Stimulated activated CD8-positive, alpha-beta memory T cell treated with anti-CD3 and anti-CD28 coated beads, Interleukin-7, amount 100 ng/mL, for 48 hours (primary cell): ENCODE measurements at places on chromosomes 13 and 19.

DNA sequence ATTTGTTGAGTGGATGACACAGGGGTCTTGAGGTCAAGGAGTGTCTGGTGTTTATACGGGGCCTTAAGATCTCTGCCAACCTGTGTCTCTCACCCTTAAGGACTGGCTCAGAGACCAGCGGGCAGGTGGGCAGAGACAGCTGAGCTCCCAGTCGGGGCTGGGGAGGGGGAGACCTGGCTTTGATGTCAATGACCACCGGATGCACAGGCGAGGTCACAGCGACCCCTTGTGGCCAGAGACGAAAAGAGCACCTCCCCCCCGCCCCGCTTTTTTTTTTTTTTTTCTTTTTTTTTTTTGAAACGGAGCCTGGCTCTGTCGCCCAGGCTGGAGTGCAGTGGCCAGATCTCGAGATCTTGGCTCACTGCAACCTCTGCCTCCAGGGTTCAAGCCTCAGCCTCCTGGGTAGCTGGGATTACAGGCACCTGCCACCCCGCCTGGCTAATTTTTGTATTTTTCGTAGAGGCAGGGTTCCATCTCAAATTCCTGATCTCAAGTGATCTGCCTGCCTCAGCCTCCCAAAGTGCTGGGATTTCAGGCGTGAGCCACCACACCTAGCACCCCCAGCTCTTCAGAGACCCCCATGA lies 12.1 kb upstream of the KLK14 start:
- no peak for DNase-seq

DNA sequence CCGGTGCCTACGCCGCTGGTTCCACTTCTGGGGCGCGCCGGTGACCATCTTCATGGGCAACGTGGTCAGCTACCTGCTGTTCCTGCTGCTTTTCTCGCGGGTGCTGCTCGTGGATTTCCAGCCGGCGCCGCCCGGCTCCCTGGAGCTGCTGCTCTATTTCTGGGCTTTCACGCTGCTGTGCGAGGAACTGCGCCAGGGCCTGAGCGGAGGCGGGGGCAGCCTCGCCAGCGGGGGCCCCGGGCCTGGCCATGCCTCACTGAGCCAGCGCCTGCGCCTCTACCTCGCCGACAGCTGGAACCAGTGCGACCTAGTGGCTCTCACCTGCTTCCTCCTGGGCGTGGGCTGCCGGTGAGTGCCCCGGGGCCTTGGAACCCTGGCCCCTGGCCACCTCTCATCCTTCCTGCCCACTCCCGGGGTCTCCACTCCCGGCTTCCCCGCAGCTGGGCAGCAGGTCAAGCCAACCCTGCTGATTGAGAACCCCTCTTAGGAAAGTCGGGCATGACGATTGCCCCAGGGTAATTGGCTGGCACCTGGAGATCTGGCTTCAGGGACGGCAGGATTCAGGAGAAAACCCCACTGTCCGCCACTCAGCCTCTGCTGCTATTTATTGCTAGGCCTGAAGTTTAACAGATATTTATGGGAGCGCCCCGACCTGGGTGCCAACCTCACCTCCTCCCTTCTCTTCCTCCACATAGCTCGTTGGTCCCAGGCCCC lies 39.1 kb downstream of the TRPM4 start:
- no peak for DNase-seq

DNA sequence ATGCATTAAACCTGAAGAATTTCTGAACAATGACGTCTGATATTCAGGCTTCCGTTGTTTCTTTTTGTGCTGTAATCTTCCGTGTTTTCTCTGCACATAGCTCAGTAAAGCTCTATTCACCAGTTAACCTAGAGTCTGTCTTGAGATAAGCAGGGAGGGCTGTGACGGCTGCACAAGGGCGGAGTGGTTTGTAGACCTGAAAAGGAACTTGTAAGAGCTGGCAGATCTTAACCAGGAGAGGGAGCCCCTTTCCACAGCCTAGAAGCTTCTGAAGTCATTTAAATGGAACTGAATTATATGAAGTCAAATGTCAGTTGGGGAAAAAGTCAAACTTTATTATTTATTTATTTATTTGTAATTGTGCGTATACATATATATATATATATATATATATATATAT lies 27.5 kb downstream of the DPRX start:
- no peak for DNase-seq

- no peak for DNase-seq
These were observed at the start of gene PLVAP for GRCh38 chr19:17376935-17377600. Gene PLVAP (minus strand): TSS chr19:17377342. CDS start chr19:17377288, 54 bp downstream.

DNA sequence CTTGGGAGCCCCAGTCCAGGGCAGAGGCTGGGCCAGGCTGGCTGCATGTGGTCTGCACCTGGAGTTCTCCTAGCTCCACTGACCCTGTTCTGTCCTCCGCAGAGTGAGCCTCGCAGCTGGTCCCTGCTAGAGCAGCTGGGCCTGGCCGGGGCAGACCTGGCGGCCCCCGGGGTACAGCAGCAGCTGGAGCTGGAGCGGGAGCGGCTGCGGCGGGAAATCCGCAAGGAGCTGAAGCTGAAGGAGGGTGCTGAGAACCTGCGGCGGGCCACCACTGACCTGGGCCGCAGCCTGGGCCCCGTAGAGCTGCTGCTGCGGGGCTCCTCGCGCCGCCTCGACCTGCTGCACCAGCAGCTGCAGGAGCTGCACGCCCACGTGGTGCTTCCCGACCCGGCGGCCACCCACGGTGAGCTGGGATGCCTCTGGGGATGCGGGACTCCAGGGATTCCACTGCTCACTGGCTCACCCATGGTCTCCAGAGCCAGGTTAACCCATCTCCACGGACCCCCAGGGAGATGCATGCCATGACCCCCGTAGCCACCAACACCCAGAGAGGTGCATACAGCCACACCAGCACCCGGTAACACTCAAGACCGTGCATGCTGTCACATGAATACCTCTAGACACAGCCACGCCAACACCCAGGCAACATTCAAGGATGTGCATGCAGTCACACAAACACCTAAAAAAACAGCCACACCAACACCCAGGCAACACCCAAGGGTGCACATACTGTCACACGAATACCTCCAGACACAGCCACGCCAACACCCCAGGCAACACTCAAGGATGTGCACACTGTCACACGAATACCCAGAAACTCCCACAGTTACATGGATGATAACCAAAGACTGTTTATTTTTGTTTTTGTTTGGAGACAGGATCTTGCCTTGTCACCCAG lies 8.2 kb downstream of the PKN1 start:
- DNase-seq = no peak

DNA sequence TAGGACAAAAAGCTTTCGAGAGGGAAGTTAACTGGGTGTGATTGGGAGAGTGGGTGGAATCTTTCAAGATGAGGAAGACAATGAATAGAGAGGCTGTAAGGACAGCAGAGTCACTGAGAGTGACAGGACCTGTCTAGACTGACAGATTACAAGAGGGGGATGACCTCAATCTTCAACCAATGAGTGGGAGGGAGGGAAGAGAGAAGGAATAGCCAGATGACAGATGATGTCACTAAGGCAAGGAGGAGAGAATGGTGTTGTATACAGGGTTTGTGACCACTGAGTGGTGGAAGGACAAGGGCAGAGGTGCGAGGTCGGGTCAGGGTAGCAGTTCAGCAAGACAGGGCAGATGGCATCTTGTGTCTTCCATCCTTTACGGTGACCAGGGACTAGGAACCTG lies 5.8 kb upstream of the ILF3 start:
- no peak for DNase-seq

GRCh38 chr13:24664726-24665409 lies 15.3 kb upstream of the ATP12A start:
- no peak for DNase-seq

DNA sequence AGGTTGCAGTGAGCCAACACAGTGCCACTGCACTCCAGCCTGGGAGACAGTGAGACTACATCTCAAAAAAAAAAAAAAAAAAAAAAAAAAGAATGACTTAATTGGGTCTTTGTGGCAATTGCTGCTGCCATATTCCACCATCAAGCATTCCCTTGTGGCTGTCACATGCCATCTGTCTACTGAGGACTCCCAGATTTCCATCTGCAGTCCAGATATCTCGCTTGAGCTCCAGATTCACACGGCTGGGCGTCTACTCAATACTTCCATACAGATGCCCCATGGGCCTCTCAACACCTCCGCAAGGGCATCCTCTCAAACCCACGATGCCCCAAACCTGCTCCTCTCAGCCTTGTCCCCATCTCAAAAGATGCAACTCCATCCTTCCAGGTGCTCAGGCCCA lies 12.9 kb downstream of the TMEM143 start:
- no peak for DNase-seq

DNA sequence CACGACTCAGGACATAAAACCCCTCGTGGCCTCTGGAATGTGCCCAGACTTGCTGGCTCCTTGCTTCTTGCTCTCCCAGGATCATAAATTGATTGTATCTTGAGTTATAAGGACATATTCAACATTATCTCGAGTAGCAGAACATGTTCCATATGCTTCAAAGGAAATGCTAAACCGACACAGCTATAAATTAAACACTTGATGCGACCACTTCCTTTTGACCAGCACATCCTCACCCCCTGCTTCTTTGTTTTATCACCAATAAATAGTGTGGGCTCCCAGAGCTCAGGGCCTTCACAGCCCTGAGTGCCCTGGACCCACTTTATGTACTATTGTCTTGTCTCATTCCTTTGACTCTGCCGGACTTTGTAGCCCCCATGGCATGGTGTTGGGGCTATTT lies 157.0 kb upstream of the PABPC3 start:
- no peak for DNase-seq

DNA sequence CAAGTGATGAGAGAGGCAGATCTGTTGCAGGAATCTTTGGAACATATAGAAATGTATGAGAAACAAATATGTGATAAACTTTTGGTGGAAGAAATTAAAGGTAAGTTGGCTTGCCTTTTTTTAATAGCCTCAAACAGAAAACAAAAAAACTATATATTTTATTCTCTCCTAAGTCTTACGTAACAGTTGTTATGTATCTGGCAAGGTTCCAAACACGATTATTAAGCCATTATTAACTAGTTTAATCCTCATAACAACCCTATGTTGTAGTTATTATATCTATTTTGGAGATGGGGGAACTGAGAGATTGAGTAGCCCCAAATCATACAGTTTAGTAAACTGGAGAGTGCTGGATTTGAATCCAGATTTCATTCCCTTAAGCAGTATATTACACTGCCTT lies 14.7 kb downstream of the NAA16 start:
- no peak for DNase-seq

- DNase-seq = no peak
These were observed 7.5 kb upstream of the RGL3 start for GRCh38 chr19:11426656-11427055.

- no peak for DNase-seq
These were observed 6.1 kb downstream of the FLT3 start for GRCh38 chr13:28094306-28094705.

- DNase-seq = no peak
These were observed 18.4 kb downstream of the GNA11 start for GRCh38 chr19:3112375-3113099.

GRCh38 chr19:50827476-50827875 lies 3.9 kb upstream of the KLK1 start:
- DNase-seq = no peak

- DNase-seq = no peak
These were observed 6.2 kb upstream of the SDHAF1 start for GRCh38 chr19:35988824-35989223.

DNA sequence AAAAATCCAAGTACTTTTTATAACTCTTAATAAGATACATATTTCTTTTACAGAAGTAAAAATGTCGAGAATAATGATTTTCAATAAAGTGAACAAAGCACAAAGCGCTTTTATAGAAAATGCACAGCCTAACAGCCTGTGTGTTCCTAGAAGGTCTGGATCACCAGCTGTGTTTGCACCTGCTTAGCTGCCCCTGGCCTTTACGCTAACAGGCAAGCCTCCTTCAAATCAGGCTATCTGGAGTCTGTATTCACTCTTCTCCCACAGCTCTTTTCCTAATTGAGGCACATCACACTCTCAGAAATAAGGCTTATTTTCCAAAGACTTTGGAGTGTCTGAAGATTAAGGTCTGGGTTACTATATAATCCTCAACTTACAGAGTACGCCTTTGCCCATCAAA lies 183.1 kb downstream of the LHFPL6 start:
- no peak for DNase-seq

- DNase-seq = no peak
These were observed 40.5 kb upstream of the VSTM2B start for GRCh38 chr19:29485293-29485692.

- DNase-seq = no peak
These were observed 9.7 kb downstream of the BCKDHA start for GRCh38 chr19:41407271-41407670.

GRCh38 chr13:53863520-53863919 lies 834.9 kb downstream of the OLFM4 start:
- DNase-seq = no peak

- DNase-seq = no peak
These were observed 17.8 kb upstream of the ENOX1 start for GRCh38 chr13:43804461-43805070.

GRCh38 chr13:55705971-55706370 lies 1434.7 kb upstream of the PRR20A start:
- DNase-seq = no peak

- no peak for DNase-seq
These were observed 186.6 kb upstream of the SLITRK6 start for GRCh38 chr13:85985797-85986196.

- no peak for DNase-seq
These were observed 32.7 kb downstream of the TIMM13 start for GRCh38 chr19:2394442-2395292.

GRCh38 chr13:38255600-38255999 lies 94.1 kb upstream of the UFM1 start:
- no peak for DNase-seq

DNA sequence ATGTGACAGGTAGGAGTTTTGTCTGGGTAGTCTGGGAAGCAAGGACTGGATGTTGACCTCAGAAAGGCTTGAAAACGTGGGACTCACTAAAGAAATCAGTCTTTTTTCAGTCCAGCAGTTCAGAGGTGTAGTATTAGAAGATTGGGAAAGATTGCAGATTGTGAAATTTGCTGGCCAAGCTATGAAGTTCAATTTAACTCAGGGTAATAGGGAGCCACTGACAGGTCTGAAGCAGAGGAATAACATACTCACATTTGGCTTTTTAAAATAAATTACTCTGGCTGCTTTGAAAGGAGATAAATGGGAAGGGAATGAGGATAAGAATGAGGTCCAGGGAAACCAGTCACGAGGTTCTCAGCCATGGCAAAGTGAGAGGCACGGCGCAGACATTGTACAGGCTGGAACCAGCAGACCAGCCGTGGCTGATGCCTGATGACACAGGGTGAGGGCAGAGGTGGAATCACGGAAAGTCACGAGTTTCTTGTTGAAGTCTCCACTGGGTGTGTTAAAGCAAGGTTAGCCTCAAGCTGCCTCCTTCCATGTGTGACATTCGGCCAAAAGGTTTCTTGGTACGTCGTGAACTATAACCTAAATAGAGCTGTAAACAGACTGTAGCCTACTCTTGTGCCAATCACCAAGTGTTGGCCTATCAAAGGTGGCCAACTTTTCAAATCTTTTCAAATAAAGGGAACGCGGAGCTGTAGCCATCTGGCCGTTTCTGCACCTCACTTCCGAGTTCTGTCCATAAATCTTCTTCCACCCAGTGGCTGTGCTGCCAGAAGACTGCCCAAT lies 377.6 kb downstream of the IRS2 start:
- no peak for DNase-seq
